ENCODE measurements at places on chromosomes 1 and 21. TPM values are rescaled to one million over a fixed set of nuclear protein-coding genes. Genes with fewer than 3 reads are reported as not detected.

DNA sequence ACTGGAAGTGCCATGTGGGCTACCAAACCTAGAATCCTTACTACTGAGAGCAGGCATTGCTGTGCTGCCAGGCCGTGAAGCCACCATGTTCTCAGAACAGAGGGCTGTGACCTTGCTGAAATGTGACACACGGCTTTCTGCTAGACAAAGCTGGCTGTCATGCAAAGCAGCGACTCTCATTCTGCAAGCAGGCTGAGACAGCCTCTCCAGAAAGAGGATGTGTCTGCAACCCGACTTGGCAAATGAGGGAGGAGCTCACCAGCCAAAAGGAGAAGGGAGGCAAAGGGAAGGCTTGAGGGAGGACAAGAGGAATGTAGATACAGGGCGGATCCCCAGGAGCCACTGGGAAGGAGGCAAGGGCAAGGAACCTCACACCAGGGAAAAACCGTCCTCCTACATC is 85.7 kb upstream of the KRTAP19-8 start:
- H3K27ac ChIP-seq = no peak overlapping the region
- peak; percentile 60 for DNase-seq
- no peaks in the 10 kb centered on the region for H3K27me3 ChIP-seq

GRCh38 chr1:162218975-162219374 is 149.5 kb downstream of the NOS1AP start:
- H3K4me3 ChIP-seq = no peak overlapping the region
- H3K27me3 ChIP-seq = no peaks in the 10 kb centered on the region
- H3K27ac ChIP-seq = no peak overlapping the region
- no peaks in the 10 kb centered on the region for H3K36me3 ChIP-seq

The MPL gene
- polyA plus RNA-seq = 0.20 TPM

The TDRD10 gene
- 2.6 TPM for polyA plus RNA-seq

DNA sequence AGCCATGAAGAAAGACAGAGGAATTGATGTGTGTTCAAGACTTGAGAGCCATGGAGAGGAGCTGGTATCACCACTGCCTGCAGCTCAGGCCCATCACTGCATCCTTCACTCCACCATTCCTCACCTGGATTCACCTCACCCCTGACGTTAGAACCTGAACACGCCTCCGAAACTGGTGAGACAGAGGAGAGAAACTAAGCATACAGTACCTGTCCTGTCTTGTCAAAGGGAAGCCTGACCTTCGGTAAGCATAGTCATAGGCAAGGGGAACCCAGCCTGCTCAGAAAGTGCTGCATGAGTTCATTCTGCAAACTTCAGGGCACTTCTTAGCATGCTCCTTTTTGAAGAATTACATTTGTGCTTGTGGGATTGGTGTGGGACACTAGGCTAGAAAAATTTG is 425.8 kb downstream of the DSCAM start:
- no peak overlapping the region for H3K27ac ChIP-seq
- no peaks in the 10 kb centered on the region for H3K4me1 ChIP-seq
- no peaks in the 10 kb centered on the region for H3K36me3 ChIP-seq
- H3K27me3 ChIP-seq = no peaks in the 10 kb centered on the region
- no peak for DNase-seq

GRCh38 chr1:161071886-161072371 is 2.2 kb upstream of the ARHGAP30 start:
- H3K36me3 ChIP-seq = no peaks in the 10 kb centered on the region
- no peak overlapping the region for H3K4me3 ChIP-seq
- H3K4me1 ChIP-seq = no peaks in the 10 kb centered on the region
- no peak overlapping the region for H3K27ac ChIP-seq
- no peaks in the 10 kb centered on the region for H3K27me3 ChIP-seq

- H3K27ac ChIP-seq = no peak overlapping the region
- no peaks in the 10 kb centered on the region for H3K36me3 ChIP-seq
- no peak for DNase-seq
- no peak overlapping the region for H3K4me3 ChIP-seq
- H3K4me1 ChIP-seq = no peaks in the 10 kb centered on the region
These were observed 119.8 kb downstream of the PLA2G4A start for GRCh38 chr1:186948535-186948934.

DNA sequence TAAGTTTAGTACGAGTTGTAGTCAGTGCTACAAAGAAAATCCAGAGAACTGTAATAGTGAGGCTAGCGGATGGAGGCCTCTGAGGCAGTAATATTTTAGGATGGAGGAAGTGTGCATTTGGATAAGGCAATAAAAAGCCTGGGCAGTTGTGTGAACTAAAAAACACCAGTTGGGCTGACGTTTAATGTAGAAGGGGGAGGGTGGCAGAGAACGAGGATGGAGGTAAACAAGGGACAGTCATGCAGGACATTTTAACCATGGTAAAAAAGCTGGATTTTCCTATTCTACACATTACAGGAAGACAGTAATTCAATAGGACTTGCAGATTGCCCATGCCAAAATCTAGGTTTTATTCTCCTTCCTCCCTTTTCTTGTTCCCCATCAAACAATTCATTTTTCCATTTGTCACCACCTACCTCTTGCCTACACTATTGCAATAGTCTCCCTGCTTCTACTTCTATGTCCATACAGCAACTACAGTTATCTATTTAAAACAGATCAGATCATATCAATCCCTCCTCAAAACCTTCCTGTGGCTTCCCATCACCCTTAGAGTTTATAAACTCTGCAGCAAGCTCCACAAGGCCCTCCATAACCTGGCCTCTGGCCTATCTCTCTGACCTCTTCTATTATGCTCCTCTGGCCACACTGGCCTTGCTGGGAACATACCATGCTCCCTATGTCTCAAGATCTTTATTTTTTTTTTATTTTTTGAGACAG is 27.7 kb downstream of the ERO1B start:
- no peak overlapping the region for H3K27ac ChIP-seq
- no peak for DNase-seq
- no peaks in the 10 kb centered on the region for H3K27me3 ChIP-seq
- no peak overlapping the region for H3K4me3 ChIP-seq
- no peaks in the 10 kb centered on the region for H3K4me1 ChIP-seq

DNA sequence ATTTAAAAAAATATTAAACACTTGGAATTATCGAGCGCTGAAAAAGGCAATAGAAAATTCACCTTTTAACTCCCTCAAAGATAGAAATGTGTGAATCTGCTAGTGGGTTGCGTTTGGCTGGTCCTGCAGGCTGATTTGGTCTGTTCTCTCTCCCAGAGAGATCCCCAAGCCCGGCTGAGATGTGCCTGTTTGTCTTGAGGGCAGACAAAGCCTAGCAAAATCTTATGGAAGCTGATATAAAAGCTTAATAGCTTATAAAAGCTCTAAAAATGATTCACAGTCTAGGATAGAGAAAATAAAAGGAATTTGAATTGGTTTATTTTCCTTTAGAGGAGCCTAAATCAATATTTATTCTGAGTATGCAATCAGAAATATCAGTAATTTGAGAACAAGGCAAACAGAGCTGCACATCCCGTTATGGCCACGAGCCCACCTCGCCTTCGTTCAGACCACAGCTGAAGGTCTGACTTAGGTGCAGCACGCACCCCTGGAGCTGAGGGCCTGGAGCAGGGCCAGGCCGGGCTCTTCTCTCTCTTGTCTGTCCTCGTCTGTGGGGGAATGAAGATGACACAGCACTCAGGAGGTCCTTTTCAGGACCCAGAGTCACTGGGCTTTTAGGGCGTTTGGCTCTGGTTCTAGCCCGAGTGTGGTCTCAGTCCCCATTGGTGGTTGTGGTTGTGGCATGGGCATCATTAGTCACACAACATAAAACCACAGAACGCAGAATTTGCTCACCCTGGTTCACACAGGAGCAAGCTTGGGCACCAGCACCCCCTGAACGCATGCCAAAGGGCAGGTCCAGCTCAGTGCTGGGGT is 18.6 kb downstream of the PDE9A start:
- H3K4me3 ChIP-seq = no peak overlapping the region
- DNase-seq = no peak
- no peaks in the 10 kb centered on the region for H3K27me3 ChIP-seq
- no peaks in the 10 kb centered on the region for H3K36me3 ChIP-seq
- H3K4me1 ChIP-seq = no peaks in the 10 kb centered on the region
- H3K27ac ChIP-seq = no peak overlapping the region

DNA sequence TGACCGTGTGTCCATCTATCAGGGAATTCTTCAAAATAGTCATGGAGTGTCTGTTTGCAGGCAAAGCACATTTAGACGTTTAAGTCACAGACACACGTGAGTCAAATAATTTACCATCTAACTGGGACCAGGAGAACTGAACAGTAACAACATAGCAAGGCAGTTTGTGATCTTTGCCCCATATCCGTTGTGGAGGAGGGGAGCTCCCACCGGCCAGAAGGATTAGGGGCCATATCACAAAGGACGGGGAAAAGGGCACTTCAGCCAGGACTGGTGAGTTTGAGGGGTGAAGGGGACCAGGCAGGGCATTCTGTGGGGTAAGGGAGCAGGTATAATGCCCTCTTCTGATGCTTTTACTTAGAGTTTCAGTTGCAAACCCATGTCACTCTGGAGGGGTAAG is 22.9 kb downstream of the ELAPOR1 start:
- no peaks in the 10 kb centered on the region for H3K4me1 ChIP-seq
- no peaks in the 10 kb centered on the region for H3K36me3 ChIP-seq
- H3K27ac ChIP-seq = no peak overlapping the region
- DNase-seq = no peak

GRCh38 chr1:3460672-3461131 is 6.2 kb downstream of the ARHGEF16 start:
- H3K36me3 ChIP-seq = no peaks in the 10 kb centered on the region
- no peaks in the 10 kb centered on the region for H3K4me1 ChIP-seq
- no peak overlapping the region for H3K27ac ChIP-seq
- no peaks in the 10 kb centered on the region for H3K27me3 ChIP-seq

DNA sequence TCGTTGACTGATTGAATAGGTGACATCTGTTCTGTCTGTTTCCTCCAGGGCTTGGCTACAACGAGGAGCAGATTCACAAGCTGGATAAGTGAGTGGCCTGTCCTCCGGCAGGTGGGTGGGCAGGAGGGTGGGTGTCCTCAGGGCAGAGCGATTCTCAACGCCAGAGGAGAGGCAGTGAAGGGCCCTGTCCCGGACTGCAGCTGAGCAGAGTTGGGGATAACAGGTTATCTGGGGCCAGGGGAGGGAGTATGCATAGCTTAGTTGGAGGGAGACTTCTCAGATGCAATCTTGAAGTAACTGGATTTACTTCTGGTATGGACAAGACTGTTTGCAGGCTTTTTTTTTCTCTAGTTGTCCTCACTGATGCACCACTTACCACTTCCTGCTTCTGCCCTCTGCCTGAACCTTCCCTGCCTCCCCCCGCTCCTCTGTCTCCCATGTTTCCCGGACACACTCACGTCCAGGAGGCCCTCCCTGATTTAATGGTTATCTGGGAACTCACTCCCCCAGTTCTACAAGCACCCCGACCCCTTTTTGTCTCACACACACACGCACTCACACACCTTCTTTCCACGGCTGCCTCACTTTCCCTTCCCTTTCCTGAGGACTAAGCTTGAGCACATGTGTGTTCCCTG is 16.4 kb upstream of the RASSF5 start:
- no peaks in the 10 kb centered on the region for H3K36me3 ChIP-seq
- H3K27ac ChIP-seq = no peak overlapping the region
- H3K4me1 ChIP-seq = no peaks in the 10 kb centered on the region
- H3K4me3 ChIP-seq = no peak overlapping the region
- no peak for DNase-seq

- no peaks in the 10 kb centered on the region for H3K4me1 ChIP-seq
- no peak overlapping the region for H3K4me3 ChIP-seq
- H3K36me3 ChIP-seq = no peaks in the 10 kb centered on the region
- H3K27ac ChIP-seq = no peak overlapping the region
These were observed 20.2 kb downstream of the NUAK2 start for GRCh38 chr1:205301205-205301821.
